ENCODE measurements at places on chromosomes 5 and 9.

GRCh38 chr9:93188426-93189368 lies 4.8 kb downstream of the WNK2 start:
- DNase-seq, result no peak

- no peak for DNase-seq
Measured at GRCh38 chr5:69528035-69528434, 32.0 kb upstream of the GTF2H2C start.

GRCh38 chr5:13816126-13816525 lies 128.4 kb downstream of the DNAH5 start:
- no peak for DNase-seq

DNA sequence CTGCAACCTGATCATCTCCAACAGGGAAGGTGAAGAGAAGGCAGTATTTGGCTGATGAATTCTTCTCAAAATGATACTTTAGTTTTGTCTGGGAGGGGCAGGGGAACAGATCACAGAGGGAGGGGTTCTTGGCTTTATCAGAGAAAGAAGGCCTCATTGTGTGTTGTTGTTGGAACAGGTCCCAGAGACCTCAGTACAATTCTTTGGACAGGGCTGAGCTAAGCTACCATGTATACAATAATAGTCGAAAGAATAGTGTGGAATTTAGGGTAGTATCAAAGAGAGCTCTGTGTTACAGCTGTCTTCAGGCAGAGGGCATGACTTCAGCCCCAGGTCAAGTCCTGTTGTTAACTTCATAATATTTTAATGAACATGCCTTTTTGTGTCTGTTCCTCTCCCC lies 39.9 kb downstream of the ARHGAP26 start:
- no peak for DNase-seq

DNA sequence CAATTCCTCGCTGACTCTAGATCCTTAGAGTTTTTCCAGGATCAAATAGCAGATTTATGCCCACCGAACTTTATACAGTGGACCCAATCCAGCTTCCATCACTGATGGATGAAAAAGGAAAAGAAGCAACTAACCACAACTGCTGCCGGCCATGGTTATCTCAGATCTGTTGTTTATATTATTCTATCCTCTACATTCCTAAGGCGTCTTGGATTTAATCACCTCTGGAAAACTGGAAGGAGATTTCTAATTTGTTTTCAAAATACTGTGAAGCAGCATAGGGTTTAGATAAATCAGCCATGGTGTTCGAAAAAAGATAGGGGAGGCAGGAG lies 663 bp upstream of the ZNF366 start:
- DNase-seq, result no peak

GRCh38 chr5:73419465-73420390 lies 28.8 kb downstream of the FOXD1 start:
- no peak for DNase-seq

Measured in stimulated activated CD4-positive, alpha-beta T cell treated with anti-CD3 and anti-CD28 coated beads, Interleukin-2, amount 100 ng/mL, for 24 hours (primary cell).